ENCODE measurements at places on chromosomes 1 and 21. TPM values are rescaled to one million over a fixed set of nuclear protein-coding genes. Genes with fewer than 3 reads are reported as not detected.

GRCh38 chr21:28742527-28742926 is 250.2 kb downstream of the LTN1 start:
- no peak for DNase-seq

DNA sequence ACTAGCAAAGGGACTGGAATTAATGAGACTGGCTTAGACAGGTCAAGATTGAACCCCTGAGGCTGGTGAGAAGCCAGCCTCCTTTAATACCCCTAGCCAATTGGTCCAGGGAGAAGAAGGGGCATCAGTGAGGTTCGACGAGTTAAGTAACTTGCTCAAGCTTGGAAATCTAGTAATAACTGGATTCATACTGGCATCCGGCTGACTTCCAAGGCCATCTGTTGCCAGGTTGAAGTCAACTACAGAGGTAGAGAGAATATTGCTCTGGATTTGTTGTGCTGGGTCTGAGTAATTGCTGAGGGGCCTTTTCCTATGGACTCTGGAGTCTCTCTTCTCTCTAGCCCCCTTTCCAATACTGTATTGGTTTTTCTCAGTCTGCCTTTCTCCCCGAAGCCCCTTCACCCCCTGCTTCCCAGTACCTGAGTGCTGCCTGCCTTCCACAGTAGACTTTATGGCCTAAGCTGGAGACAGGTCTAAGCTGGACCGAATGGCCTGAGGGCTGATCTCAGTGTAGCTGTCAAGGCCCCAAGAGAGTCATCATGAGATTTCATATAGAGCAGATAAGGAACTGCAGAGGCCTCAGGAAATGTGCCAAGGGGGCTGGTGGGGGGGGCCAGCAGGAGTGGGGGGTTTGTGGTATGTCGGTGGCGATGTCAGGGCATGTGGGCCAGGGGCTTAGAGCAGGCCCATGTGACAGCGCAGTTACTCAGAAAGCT is 42.4 kb upstream of the IL19 start:
- no peak for DNase-seq

- DNase-seq: no peak
Observed at GRCh38 chr1:168497376-168497950, 46.3 kb downstream of the XCL2 start.

DNA sequence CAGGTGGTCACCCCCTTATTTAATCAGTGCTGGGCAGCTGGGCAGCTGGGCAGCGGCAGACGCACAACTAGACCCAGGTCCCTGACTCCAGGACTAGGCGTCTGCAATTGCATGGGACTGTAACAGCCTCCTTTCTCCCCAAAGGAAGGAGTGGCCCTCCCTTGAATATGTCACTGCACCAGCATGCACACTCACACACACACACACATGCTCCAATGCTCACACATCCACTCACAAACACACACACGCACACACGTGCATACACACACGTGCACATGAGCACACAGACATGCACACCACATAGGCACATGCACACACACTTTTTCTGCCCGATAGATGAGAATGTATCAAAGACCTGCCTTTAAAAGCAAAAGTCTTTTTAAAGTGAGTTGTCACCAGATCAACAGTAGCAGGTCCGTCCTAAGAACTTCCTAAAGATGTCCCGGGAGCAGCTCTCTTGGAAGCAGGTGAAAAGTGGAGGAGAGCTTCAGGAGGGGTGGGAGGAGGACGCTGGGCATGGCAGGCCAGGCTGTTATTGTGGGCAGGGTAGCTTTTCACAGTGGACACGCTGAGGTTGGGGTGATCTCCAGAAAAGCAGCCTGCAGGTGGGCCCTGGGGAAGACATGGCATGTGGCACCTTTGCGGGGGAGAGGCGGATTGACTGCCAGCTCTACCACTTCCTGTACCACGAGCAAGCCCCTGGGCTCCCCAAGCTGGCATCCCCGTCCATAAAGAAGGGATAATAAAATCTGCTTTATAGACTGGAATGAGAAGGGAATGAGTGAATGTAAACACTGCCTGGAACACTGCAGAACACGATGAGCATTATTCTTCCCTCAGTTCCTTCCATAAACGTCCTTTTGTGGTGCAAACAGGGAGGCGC is 1.7 kb downstream of the PDE9A start:
- no peak for DNase-seq

DNA sequence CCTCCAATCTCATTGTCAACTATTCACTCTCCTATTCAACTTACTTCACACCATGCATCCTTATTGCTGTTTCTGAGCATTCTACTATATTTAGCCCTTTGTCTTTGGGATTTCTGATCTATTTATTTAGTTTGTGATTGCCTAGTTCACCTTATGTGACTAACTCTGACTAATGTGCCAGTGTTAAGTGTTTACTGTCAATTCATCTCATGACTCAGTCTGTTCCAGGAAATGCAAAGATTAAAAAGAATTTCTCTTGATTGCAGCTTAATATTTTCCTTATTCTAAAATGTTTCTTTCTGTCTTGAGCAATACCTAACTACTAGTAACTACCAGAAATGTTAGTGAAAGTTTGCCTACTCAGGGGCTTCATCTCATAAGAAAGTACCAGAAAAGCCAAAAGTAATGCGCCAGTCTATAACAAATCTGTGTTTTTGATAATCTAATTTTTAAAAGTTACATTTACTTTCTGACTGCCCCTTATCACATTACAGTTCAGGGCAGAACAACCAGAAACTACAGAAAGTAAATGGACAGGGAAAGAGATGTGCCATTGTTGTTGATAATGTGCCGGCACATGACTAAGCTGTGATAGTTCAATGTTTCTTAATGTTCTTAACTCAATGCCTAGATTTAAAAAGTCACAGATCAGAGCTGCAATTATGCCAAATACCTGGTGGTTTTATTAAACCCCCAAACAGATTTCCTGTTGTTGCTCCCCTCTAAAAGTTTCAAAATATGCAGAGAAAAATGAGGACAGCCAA is 556.5 kb downstream of the PTBP2 start:
- no peak for DNase-seq

DNA sequence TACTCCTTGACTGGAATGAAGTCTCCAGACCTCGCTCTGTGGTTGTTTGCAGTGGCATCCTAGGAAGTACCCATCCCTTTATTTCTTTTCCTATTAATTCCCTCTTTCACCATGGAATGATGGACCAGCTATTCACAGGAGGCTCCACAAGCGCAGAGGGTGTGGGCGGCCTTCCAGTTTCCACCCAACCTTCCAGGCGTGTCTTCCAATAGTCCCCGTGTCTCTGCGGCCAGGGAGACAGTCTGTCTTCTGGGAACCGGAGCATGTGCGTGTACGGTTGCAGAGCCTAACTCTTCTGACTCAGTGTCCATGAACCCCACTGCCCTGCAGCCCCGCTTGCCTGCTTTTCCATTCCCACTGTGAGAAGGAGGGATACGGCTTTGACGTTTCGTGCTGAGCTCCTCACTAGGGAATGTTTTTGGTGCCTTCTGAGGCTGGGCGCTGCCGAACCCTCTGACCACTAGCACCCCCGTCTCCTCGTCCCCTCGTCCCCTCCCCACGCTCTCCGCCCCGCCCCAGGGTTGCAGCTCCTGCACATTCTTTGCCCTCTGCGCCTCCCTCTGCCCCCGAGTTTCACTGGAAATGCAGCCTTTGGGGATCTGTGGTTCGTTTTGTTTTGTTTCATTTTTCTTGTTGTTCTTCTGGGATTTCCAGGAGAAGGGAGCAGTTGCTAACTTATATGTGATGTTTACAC is 26.3 kb upstream of the FAM3B start:
- no peak for DNase-seq

GRCh38 chr1:25896266-25896665 is 10.0 kb downstream of the STMN1 start:
- DNase-seq: no peak

DNA sequence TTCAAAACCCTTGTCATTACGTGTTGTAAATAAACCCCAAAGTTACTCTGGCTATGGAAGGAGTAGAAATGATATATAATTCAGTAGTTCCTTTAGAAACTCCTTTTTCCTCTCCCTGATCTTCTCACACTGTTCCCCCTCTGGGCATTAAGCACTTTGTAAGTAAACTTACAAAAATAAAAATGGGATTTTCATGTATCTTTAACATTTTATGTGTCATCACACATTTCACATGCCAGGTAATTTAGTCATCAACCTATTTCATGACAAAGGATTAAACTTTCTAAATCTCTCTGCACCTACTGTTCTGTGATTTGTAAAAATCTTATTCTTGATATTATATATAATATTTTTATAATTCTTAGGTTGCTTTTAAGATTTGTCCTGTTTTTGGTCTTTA is 176.9 kb downstream of the NEK7 start:
- DNase-seq: no peak

GRCh38 chr1:35565742-35566133 is 7.4 kb upstream of the TFAP2E start:
- DNase-seq: no peak

DNA sequence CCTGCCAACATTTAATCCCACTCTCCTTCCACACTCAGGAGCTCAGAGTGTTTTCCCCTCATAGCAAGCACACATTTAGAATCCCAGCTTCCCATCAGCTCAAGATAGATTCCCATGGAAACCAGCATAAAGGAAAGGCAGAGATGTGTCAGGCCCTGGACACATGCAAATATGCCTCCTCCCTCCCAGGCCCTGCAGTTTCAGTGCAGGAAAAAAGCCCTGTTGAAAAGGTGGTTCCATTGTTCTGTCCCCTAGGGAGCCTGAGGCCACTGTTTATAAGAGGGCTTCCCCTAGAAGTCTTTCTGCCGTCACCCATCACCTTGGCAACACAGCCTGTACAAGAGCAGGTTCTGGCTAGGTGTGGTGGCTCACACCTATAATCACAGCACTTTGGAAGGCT is 3.6 kb downstream of the CACNA1S start:
- DNase-seq: no peak

DNA sequence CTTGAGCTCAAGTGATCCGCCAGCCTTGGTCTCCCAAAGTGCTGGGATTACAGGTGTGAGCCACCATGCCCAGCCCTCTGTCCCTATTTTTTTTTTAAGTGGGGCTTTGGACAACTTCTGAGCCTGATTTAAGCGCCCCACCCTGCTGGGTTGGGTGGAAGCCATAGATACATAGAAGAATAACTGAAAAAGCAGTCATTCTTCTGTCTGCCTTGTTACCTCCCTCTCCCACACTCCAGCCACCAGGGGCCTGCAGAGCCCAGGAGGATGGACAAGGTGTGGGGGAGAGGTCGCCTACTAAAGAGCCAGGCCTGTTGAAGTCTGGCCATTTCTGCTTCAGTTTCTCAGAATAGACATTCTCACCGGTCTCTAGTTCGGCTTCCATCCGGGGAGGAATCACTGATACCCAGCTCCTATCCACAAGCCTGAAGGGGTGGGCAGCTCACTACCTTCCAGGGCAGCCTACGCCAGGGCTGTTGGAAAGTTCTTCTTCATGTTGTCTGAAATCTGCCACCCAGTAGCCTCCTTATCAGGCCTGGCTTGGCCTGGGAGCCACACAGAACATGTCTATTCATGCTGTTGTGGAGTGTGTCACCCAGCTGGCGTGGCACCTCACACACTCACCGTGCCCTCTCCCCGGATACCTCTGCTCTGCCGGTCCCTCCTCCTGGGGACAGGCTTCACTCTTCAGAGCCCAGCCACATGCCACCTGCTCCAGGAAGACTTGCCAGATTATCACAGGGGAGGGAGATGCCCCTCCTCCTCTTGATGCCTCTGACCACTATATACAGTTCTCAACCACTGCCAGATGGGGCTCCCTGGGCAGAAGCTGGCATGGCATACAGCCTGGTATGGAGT is 27.7 kb downstream of the KNCN start:
- no peak for DNase-seq

GRCh38 chr1:199522338-199522737 is 505.2 kb upstream of the NR5A2 start:
- no peak for DNase-seq

- no peak for DNase-seq
Observed at GRCh38 chr1:17351598-17352324, 20.2 kb upstream of the PADI6 start.

- no peak for DNase-seq
Observed at GRCh38 chr21:28018741-28019669, 973.7 kb downstream of the LTN1 start.

SYTL1 gene
- 103 TPM for total RNA-seq

HFM1 gene
- total RNA-seq: not detected

KRTAP12-2 gene
- not detected for total RNA-seq

LAMC1 gene
- total RNA-seq: not detected

CA6 gene
- total RNA-seq: 2.4 TPM

CHODL gene
- not detected for total RNA-seq

All from CD8-positive, alpha-beta T cell (primary cell).